Cerebellum (tissue), 4 donors: ENCODE measurements at places on chromosomes 7 and 10. TPM values are rescaled to one million over a fixed set of nuclear protein-coding genes. Genes with fewer than 3 reads are reported as not detected.

The TMEM184A gene
- 0.18 TPM for total RNA-seq

The IGFBP3 gene
- total RNA-seq, result 19.4 TPM

The MTURN gene
- 137 TPM for total RNA-seq

The PSTK gene
- 8.4 TPM for total RNA-seq

The GFRA1 gene
- 30.4 TPM for total RNA-seq

The ACSM6 gene
- not detected for total RNA-seq

The SAMD9L gene
- total RNA-seq, result 2.4 TPM

The FOXI2 gene
- not detected for total RNA-seq

The SFRP5 gene
- 1.5 TPM for total RNA-seq

The CACNB2 gene
- 16.2 TPM for total RNA-seq

The GIMAP7 gene
- 1.8 TPM for total RNA-seq

The ODAD2 gene
- total RNA-seq, result 6.6 TPM

The FGF8 gene
- 1.2 TPM for total RNA-seq

The TIMM23B gene
- 24.1 TPM for total RNA-seq

The HHEX gene
- 2.1 TPM for total RNA-seq

The GCK gene
- 7.7 TPM for total RNA-seq

The TBL2 gene
- total RNA-seq, result 22.8 TPM

The TMEM168 gene
- 39.6 TPM for total RNA-seq

The UFSP1 gene
- 2.3 TPM for total RNA-seq

The SPDYE6 gene
- not detected for total RNA-seq

The MRLN gene
- total RNA-seq, result 12.2 TPM

The SHTN1 gene
- 22.9 TPM for total RNA-seq

The SPOCK2 gene
- total RNA-seq, result 118 TPM

The RBP3 gene
- total RNA-seq, result not detected

The HTR7 gene
- 2.2 TPM for total RNA-seq
